ENCODE measurements at places on chromosomes 7 and 10.

DNA sequence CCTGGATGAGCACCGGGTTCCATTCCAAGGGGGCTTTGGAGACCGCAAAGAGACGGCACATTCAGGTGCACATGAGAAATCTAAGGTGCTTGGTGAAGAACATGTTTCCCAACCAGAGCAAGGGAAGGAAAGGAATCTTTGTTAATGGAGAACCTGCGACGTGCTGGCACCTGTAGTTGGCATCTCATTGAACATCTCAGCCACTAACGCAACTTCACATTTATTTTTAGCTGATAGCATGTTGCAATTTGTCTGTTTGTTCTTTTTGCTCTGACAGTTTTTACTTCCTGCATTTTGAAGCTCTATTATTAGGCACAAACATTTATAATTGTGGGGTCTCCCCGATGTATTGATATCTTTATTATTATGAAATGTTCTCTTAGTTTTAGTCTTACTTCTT lies 316.7 kb downstream of the TCERG1L start:
- no peak for DNase-seq

DNA sequence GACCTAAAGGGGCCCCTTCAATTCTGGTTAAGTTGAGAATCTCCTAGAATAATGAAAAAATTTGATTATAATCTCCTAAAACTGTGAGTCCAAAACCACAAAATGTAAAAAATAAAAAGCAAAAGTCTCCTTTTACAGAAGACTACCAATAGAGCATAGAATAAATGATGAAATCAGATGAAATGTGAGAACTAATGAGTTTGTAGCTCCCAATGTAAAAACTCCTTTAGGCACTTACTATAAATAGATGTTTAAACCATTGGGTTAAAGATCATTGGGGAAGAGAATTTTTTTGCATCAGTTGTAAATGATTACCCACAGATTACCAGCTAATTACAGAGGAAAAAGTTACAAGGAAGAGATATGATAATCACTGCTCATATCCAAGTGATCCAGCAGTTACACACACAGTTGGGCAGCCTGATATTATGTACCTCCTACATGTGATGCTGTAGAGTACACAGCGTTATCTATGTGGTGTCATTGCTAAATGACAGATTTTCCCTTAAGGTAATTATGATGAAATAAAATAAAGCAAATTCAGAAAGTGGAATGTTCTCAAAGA lies 282.7 kb upstream of the SEMA3D start:
- DNase-seq = no peak

DNA sequence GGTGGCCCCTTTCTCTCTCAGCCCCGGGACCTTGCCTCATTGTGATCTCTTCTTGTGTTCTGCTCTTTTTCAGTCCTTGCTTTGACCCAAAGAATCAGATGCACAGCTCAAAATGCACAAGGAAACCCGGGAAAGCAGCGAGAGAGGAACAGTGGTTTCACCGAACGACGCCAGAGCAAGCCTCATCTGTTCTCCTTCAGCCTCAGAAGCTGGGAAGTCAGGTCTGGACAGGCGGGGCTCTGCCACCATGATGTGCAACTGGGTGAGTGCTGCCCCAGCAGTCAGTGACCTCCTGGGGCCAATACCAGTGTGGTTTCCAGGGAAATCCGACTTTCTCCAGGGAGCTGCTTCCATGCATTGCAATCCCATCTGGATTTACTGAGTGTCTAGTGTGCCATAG lies 133.4 kb downstream of the PRKCQ start:
- no peak for DNase-seq

- no peak for DNase-seq
These were observed 871 bp upstream of the CCL24 start for GRCh38 chr7:75814407-75814947.

- DNase-seq = no peak
These were observed 23.2 kb downstream of the CREB3L2 start for GRCh38 chr7:137978464-137979237.

All from stimulated activated CD8-positive, alpha-beta memory T cell treated with anti-CD3 and anti-CD28 coated beads, Interleukin-7, amount 100 ng/mL, for 48 hours (primary cell).